ENCODE measurements at places on chromosomes 11 and 22.

DNA sequence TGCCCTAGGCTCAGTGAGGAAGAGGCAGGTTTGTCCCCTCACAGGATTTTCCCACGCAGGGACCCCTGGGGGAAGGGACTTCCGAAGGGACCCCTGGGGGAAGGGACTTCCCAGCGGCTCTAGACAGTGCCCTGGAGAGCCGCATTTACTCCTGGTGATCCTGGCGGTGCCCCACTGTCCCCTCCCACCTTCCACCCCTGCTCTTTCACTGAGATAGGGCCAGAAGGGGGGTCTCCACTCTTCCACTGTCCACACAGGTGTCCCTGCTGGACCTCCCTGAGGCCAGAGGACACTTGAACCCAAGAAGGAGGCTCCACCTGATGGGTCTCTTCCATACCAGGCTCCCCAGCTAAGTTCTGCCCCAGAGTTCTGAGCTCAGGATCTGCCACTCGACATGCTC, 1333.9 kb downstream of the BRD1 start:
- no peak for DNase-seq

DNA sequence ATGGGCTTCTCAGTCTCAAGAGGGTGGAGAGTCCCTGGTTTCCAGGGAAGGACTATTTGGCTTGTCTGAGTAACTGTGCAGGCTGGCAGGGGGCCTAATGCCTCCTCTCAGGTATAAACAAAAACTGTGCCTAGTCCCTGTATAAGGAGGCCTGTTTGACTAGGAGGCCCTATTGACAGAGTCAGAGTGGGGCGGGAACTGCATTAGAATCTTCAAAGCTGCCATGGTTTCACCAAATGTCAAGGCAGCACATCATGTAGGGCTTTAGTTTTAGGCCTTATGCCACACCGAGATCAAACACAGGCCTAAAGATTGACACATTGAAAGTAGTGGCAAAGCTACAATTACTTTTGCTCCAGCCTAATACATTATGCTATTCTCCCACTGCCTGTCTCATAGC, 611.5 kb upstream of the B3GAT1 start:
- no peak for DNase-seq

DNA sequence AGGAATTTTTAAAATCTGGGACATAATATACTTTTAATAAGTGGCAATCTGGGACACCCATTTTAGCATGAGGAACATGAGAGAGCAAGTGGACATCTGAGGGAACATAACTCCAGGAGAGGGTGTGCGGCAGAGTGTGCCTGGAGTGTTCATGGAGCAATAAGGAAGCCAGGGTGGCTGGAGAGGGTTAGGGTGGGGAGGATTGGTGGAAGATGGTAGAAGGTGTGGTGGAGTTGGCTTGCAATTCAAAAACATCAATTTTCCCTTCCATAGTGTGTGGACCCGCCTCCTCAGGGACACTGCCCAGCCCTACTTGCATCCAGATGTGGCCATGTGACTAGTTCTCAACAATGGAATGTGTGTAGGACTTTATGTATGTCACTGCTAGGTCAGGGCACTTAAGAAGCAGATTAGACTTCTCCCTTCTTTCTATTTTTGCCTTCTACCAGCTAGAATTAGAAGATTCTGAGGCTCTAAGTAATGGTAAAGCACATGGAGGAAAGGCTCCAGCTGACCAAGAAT, 4.4 kb upstream of the DENND5A start:
- DNase-seq = no peak

GRCh38 chr11:12822392-12823022, 148.3 kb downstream of the TEAD1 start:
- DNase-seq = no peak

GRCh38 chr11:124779568-124779967, 17.5 kb upstream of the ESAM start:
- DNase-seq = no peak

DNA sequence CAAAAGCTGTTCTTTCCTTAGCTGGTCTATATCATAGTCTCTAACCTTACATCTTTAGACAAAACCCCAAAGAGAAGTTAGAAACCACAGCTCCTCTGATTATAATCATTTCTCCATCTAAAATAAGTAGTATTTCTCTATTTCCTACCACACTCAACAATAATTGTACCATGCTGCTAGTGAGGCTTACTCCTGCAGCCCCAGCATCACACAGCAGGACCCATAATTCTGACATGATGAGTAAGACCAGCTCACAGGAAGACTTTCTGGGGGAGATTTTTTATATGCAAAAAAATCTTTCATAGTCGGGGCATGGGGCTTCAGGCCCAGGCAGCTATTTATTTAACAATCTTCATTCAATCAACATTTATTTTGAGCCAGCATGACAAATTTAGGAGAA, 441.6 kb downstream of the DYNC2H1 start:
- DNase-seq = no peak

DNA sequence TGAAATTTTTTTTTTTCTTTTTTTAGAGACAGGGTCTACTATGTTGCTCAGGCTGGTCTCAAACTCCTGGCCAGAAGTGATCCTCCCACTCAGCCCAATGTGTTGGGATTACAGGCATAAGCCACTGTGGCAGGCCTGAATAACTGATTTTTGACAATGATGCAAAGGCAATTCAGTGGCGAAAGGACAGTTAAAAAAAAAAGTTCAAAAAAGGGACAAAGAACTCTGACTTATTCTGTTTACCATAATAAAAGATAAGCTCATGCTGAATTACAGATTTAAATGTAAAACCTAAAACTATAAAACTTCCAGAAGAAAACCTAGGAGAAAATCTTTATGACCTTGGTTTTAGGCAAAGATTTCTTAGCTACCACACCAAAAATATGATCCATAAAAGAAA, 48.9 kb downstream of the ATG16L2 start:
- DNase-seq = no peak

- DNase-seq = no peak
Observed at GRCh38 chr11:120882175-120882574, 141.7 kb upstream of the TBCEL start.

DNA sequence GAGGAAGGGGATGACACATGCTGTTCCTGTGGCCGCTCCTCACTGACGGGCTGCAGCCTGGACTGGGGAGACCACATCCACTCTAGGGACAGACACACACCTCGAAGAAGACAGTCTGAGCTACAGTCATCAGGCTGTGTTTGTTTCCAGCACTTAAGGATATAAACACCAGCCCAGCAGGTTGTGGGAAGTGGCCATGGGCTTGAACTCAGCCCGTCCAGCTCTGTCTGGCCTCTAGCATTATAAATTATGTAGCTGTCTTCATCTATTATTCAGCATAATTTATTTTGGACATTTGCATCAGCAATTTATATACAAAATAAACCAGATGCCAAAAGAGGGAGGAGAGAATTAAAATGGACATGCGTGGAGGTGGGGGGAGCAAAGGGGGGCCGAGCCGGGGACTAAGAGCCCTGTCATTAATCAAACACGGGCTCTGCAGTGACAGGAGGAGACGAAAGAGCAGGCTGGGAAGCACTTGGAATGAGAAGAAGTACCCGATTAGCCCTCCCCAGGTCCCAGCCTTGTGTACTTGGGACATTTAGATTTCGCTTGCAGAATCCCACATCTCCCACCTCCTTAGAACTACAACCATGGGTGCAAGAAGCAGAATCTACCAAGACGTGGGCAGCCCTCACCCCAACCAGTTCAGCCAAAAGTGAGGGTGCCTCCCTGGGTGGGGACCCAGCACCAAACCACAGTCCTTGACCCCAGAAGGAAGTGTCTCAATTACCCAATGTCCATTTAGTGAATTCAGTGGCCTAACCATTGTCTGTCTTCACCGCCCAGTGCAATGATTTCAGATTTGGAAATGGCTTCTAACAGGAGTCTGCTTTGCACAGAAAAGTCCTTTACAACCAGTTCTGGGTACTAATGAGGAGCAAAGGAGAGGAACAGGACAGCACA, 309.6 kb downstream of the OPCML start:
- no peak for DNase-seq

DNA sequence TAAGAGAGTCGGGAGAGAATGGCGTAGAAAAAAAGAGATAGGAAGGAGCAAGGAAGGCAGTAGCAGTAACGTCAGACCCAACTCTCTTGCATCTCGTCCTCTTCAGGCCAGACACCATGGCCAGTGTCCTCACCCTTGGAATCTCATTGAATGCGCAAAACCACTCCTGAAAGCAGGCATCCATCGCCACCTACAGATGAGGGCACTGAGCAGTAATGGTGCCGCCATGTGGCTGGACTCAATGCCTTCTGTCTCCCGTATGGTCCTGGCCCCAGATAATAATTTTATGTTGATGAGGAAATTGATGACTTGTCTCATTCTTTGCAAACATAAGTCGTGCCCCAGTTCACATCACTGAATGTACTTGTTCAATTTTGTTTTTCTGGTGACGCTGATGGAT, 17.8 kb upstream of the ALX4 start:
- no peak for DNase-seq

GRCh38 chr22:43433451-43434274, 21.8 kb downstream of the MPPED1 start:
- DNase-seq = no peak

- DNase-seq = no peak
Observed at GRCh38 chr11:63553759-63554158, 9.4 kb downstream of the PLAAT2 start.

DNA sequence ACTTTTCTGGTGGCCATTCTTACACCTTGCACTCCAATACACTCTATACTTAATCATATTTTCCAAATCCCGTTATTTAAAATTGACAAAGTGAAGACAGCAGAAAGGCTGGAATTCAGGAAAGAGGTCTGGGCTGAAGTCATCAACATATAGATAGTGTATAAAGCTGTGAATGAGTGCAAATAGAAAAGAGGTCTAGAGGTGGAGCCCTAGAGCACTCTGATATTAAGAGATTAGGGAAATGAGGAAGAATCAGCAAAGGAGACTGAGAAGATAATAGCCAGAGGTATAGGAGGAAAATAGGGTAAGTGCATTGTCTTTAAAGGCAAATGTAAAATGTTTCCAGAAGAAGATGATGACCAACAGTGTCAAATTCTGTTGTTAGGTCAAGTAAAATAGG, 7.9 kb downstream of the CTR9 start:
- no peak for DNase-seq

DNA sequence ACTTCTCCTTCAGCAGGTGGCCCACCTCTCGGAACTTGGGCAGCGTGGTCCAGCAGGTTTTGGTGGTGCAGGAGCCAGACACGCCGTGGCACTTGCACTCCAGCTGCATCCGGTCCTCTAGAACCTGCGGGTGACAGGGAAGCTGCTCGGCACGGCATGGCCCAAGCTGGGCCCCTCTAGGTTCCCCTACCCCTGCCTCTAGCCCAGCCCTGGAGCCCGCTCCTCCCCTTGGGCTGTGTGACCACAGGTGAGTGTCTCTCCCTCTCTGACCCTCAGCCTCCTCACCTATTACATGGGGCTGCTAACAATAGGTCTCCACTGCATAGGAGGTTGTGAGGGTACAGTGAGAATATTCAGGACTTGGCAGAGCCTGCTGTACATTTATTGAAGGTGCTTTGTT, 53.8 kb downstream of the WNT7B start:
- no peak for DNase-seq

- no peak for DNase-seq
Observed at GRCh38 chr11:35981581-35981980, 37.7 kb downstream of the LDLRAD3 start.

- DNase-seq = no peak
Observed at GRCh38 chr11:27348340-27348873, 14.6 kb downstream of the CCDC34 start.

GRCh38 chr11:1345737-1346513, 36.5 kb upstream of the TOLLIP start:
- no peak for DNase-seq

All from GF-D8 (cell line).